ENCODE measurements at places on chromosomes 3 and 15.

DNA sequence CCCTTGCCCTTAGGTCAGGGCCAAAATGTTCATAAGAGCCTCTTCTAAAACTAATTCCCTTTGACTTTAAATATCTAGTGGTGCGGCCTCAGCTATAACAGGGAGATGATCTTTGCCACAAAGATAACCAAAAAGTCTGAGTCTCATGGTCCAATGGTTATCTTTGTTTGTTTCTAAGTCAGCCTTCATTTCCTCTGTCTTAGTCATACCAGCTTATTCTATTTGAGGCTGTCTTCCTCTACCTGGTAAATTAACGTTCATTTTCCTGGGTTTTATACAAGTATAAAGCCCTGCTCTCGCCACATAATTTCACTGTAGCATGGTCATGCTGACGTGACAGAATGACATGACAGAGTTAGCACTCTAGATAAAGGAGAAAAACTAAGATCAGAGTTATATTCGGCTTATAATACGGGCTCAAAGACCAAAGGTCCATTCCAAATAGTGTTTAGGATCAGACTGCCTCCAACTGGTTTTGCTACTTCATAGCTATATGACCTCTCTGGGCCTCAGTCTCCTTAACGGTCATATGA is 18.4 kb downstream of the ZNF860 start:
- DNase-seq: no peak

GRCh38 chr3:25821746-25822573 is 32.1 kb downstream of the OXSM start:
- no peak for DNase-seq

DNA sequence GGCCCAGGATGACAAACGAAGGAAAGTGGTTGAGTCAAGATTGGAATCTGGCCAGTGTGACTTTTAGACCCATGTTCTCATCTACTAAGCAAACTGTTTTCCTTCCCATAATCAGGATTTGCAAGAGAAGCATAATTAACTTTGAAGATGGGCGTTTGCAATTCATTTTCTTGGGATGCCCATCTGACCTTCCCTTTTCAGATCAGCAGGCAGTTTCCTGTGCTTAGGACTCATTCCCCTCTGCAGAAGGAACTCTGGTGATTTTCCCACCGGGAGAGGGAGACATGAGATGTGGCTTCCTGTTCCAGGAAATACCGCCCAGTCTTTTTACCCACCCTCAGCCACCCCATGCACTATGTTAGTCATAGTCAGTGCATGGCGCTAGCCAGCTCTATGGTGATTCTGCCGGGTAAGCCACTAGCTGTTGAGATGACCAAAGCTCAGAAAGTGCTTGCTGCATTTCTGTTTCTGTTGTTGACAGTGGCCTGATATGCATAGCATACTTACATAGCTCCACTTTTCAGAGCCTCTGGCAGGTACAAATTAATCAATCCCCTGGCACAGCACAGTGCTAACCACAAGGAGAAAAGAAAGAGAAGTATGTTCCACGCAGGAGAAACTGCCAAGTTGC is 129.4 kb downstream of the VGLL4 start:
- DNase-seq: no peak

- no peak for DNase-seq
These were observed 4.2 kb upstream of the PLOD2 start for GRCh38 chr3:146164971-146165769.

DNA sequence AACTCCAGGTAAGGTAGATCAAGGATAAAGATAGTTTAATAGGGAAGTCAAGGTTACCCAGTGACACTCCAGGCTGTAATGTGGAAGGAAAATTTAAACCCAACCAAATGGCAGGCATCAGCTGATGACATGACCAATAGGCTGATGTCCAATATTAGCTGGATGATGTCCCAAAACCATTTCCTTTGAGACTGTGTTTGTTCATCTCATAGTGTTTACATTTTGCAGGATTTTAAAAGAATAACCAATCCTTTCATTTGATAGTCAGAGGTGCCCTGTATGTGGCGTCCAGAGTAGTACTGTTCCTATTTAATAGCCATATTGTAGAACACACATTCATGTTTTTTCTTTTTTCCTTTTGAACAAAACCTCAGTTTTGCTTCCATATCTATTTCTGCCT is 23.3 kb upstream of the TMEM158 start:
- DNase-seq: no peak

DNA sequence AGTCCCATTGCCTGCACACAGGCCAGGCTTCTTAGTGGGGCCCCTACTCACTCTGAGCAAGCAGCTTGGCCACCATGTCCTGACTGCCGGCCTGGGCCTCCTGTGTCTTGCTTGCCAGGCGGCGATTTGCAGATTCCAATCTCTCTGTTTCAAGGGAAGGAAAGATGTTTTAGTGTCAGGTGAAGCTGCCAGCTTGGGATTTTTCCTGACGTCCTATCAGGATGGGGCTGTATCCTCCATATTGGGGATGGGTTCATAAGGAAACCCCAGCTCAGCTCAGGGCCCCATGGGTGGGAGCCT is 8.5 kb downstream of the AMOTL2 start:
- no peak for DNase-seq

DNA sequence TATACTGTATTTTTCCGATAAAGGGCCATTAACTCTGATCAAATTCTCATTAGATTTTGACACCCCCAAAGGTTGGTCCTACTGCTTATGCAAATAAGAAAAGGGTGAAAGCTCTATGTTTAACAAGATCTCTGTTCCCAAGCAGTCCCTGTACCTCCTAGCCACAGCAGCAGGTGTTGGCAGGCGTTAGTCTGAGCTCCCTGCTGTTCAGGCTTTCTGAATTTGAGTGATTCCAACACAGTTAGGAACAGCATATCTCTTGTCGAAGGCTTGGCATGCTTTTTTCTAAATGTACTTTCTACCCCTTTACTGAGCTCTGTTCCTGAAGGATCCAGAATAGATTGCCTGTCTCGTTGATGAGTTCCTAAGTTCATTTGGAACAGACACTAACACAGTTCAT is 42.3 kb downstream of the MITF start:
- DNase-seq: no peak

- DNase-seq: no peak
These were observed 30.6 kb downstream of the FLNB start for GRCh38 chr3:58038675-58039292.

DNA sequence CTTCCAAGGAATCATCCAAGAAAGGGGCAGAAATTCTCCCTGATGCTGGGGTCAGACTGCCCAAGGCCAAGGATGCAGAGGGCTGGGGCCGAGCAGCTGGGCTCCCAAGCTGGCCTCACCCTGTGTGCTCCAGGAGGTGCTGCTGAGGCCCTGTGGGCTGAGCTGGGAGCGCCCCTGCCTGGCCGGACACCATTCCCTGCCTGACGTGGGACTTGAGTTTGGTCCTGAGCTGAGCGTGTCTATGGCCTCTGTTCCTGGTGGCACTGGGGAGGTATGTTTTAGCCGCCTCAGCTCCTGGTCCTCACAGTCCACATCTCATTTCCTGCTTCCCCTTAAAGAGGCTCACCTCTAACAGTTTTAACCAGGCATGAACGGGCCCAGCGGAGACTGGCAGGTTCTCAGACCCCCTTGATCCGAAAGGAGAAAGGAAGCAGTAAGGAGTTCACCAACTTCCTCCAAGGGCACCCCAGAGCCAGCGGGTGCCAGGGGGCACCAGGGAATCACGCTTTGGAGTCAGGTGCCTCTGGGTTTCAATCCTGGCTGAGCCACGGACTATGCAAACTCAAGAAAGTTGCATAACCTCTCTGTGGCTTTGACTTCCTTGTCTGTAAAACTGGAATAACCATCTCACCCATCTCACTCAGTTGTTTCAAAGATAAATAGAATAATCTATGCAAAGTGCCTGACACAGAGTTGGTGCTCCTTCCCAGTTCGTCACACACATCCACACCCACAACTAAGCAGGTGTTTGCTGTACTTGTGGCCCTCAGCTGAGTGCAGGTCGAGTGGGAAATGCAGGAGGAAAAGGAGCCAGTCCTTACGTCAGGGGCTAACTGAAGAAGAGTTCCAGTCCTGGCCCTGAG is 48.6 kb downstream of the SLC12A8 start:
- DNase-seq: no peak

DNA sequence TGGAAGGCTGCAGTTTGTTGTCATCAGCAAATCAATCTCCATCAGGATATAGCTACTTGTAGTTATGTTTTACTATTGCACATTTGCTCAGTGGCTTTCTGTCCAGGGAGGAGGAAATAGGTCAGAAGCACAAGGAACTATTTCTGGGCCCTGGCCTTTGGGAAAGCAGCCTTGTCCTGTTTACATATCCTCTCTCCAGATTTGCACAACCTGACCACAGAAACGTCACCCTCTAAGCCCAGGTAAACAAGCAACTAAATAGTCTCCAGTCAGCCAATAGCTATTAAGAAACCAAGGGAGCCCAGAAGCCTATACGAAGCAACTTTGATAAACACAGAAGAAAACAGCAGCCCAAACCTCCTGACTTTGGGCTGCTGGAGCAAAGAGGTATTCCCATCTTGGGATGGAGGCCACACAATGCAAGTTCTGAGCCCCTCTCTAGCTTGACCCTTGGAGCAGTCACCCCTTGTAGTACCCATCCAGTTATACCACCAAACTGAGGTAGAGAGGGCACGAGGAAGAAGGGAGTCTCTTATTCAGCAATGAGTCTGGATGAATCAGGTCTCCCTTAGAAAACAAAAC is 2.3 kb upstream of the FEM1B start:
- DNase-seq: no peak

DNA sequence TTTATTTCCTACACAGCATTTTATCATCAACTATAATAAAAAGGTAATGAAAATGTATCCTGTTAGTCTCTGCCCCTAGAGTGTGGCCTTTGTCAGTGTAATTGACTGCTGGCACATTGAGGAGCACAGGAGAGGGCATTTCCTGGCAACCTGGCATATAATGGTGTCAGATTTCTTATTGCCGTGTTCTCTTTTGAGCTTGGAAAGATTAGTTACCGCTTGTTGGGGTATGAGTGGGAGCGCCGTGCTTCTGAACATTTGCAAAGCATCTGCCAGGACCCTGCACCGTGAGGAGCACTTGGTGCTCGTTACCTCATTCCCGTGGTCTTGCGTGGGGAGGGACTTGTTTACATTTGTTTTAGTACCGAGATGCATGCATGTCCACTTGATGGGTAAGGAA is 124.4 kb downstream of the PTPRG start:
- DNase-seq: peak; percentile 43

Data from NCI-H2081 treated with DMSO at 0.1 percent for 48 hours (cell line).